ENCODE measurements at places on chromosomes 4 and X.

GRCh38 chr4:41814565-41814964 lies 66.0 kb upstream of the PHOX2B start:
- no peak for DNase-seq

- DNase-seq: peak; percentile 28
Measured at GRCh38 chr4:3041192-3042142, 32.9 kb downstream of the HTT-AS start.

DNA sequence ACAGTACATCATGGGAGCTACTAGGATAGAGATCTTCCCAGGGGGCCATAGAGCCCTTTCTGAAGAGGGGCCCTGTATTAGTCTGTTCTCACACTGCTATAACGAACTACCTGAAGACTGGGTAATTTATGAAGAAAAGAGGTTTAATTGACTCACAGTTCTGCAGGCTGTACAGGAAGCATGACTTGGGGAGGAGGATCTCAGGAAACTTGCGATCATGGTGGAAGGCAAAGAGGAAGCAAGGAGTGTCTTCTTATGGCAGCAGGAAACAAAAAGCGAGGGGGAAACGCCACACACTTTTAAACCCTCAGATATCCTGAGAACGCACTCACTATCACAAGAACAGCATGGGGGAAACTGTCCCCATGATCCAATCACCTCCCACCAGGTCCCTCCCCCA lies 4.2 kb upstream of the SLC9A6 start:
- no peak for DNase-seq

DNA sequence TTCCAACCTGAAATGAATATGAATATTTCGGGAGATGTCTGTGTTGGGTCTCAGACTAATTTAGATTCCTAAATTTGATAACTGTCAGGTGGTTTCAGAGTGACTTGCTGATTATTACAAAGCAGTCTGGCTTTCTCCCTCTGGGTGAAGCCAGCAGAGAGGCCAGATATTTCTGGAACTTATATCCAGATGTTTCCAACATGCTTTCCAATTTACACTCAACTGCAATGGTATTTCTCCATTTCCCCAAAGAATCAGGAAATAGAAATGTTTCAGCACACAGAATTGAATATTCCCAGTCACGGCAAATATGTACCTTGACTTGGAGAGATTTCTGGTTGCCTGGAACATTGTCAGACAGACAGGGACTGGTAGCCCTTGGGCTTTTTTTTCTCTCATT lies 48.5 kb upstream of the EGFL6 start:
- DNase-seq: no peak

DNA sequence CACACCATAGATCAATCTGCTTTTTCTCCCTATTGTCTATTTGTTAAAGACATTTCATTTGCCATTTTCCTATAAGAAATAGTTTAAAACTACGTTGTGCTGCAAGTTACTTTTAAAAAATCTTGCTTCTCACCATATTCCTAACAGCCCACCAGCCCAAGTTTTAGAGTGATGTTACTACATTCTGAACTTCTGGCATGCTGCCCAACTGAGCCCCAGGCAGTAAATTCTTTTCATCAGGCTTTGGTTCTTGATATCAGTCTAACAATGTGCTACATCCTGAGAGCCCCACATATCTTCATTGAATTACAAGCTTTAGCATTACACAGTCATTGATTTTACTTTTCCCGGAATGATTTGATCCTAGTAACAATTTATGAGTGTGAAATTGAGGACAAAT lies 283.8 kb upstream of the IL1RAPL1 start:
- no peak for DNase-seq

- DNase-seq: no peak
Measured at GRCh38 chr4:5992171-5992827, 25.9 kb downstream of the C4orf50 start.

- DNase-seq: no peak
Measured at GRCh38 chr4:25694466-25694865, 38.8 kb downstream of the SLC34A2 start.

- DNase-seq: no peak
Measured at GRCh38 chr4:123706973-123707372, 310.4 kb downstream of the SPRY1 start.

GRCh38 chr4:1683261-1683735 lies 815 bp downstream of the FAM53A start:
- peak; percentile 18 for DNase-seq

- DNase-seq: no peak
Measured at GRCh38 chr4:8188085-8188484, 11.0 kb upstream of the SH3TC1 start.

DNA sequence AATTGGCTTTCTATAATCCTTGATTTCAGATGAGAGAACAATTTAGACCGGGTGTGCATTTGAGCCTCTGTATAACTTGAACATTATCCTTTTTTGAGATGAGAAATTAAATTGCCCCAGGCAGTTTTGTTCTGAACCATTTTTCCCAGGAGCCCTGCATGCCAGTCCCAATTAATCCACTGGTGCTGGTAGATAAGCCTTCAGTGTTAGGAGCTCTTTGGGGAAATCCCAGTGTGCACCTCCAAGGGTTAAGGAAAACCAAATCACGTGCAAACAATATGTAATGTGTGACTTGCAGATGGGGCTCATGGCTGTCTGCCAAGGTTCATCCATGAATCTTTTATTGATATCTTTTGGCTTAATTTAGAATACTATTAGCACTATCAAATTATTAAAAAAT lies 43.2 kb downstream of the KIT start:
- DNase-seq: no peak

- no peak for DNase-seq
Measured at GRCh38 chr4:113101669-113102068, 52.2 kb downstream of the ANK2 start.

DNA sequence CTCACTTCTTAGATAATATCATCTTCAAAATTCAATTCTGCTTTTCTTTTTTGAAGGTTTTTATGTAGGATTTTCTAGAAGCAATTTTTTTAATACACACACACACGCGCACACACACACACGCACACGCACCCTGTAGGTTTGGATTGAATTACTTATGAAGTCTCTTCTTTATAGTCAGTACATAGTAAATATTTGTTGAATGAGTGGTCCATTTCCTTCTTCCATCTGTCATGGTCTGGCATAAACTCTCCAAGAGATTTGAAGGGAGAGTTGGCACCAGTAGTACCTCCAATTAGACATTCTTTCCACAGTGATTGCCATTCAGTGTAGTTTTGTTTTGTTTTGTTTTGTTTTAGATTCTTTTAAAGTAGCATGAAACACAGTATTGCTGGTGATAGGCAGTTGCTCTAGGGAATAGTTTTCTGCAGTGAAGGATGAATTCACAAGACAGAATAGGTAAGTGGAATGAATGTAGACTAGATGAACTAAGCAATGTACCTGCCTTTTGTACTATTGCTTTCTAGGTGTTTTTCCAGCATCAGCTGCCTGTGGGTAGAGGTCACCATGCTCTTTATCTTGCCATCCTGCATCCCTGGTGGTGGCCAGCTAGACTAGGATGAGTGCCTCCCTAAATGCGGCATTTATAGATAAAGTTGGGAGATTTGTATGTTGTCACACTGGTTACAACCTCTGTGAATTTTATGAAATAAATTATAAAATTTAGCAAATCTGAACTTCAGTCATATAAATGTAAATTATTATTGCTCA lies 20.5 kb downstream of the PDLIM5 start:
- DNase-seq: no peak

- no peak for DNase-seq
Measured at GRCh38 chrX:101749436-101749835, 89.8 kb upstream of the ARMCX2 start.

GRCh38 chr4:15885422-15885821 lies 53.1 kb downstream of the FGFBP1 start:
- no peak for DNase-seq

- no peak for DNase-seq
Measured at GRCh38 chrX:46169808-46170207, 375.4 kb downstream of the ZNF674 start.

DNA sequence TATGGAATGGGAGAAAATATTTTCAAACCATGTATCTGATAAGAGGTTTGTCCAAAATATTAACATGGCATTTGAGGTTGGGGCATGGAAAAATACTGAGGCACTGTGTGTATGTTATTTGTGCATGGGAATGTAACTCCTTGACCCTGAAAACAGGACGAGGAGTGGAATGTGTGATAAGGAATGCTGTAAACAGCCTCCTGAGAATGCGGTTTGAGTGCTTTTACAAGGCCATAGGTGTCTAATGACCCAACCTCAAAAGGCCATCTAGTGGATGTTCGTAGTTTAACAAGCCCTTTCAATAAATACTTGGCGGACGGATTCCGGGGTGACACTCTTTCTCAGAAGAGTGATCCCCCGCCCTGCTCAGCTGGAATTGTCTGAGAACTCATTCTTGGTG lies 162.9 kb upstream of the USP9X start:
- DNase-seq: no peak

- no peak for DNase-seq
Measured at GRCh38 chr4:55012363-55013230, 112.8 kb downstream of the KDR start.

GRCh38 chr4:24569662-24570061 lies 14.7 kb downstream of the DHX15 start:
- DNase-seq: no peak

DNA sequence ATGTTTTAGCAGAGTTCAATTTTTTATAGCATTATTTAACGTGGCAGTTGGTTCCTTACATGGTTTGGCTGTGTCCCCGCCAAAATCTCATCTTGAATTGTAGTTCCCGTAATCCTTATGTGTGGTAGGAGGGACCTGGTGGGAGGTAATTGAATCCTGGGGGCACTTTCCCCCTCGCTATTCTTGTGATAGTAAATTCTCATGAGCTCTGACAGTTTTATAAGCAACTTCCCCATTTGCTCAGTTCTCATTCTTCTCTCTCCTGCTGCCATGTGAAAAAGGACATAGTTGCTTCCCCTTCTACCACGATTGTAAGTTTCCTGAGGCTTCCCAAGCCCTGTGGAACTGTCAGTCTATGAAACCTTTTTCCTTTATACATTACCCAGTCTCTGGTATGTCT lies 329.5 kb downstream of the GRIA2 start:
- DNase-seq: no peak

- DNase-seq: no peak
Measured at GRCh38 chr4:41258783-41259182, 2.1 kb downstream of the UCHL1 start.

Data from T-helper 1 cell (primary cell).